ENCODE measurements at places on chromosomes 2 and 18. TPM values are rescaled to one million over a fixed set of nuclear protein-coding genes. Genes with fewer than 3 reads are reported as not detected.

LYG1 gene
- total RNA-seq: 1.0 TPM

DNA sequence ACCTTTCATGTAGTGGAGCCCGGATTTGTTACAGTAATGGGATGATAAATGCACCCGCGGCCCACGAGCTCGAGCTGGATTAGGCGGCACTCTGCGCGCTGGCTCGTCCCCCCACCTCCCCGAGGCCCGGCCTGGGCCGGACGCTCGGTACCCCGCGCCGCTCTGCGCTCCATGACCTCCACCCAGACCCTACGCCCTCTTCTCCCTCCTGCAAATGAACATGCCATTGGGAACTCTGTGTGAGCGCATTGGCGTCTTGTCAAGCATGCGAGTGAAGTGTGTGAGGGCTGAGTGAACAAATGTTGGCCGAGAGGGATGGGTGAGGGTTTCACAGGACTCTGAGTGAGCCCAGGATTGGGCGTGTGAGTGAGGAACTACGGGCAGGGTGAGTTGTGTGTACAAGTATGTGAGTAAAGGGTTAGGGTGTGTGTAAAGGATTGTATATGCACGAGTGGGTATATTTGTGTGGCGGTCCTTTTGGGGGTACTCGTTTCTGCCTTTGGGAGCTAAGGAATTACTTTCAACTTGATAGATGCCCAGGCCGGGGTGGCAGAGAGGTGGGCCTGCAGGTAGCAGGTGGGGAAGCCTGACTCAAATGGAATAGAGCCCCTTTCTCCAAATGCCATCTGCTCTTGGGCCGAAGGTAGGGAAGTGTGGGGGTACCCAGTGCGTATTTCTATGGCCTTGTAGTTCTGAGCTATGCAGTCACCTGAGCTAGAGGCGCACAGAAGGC, 2.9 kb upstream of the EN1 start:
- no peak for DNase-seq
- H3K4me1 ChIP-seq: peaks cover 3% of the 10 kb centered on the region

OR6B2 gene
- not detected for total RNA-seq

ASB18 gene
- total RNA-seq: not detected

DNA sequence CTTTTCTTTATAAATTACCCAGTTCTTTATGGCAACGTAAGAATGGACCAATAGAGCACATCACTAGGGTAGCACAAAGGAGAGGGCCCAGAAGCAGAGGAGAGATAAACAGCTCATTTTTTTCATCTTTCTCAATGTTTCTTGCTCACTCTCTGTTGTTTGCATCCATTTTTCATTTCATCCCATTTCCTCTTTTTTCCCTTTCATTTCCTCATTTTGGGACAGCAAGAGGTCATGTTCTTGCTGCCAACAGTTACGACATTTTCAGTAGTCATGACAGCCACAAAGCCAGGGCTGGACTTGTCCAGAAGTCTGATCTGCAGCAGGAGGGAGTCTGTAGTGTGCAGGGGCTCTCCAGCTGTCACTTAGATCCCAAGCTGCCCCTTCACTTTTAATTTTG, 52.7 kb upstream of the CYP1B1 start:
- H3K4me3 ChIP-seq: no peak overlapping the region
- H3K36me3 ChIP-seq: no peaks in the 10 kb centered on the region
- H3K27me3 ChIP-seq: no peaks in the 10 kb centered on the region
- H3K27ac ChIP-seq: no peak overlapping the region

GRCh38 chr18:28793901-28794300, 617.0 kb upstream of the CDH2 start:
- no peaks in the 10 kb centered on the region for H3K4me1 ChIP-seq
- no peak overlapping the region for H3K27ac ChIP-seq
- H3K4me3 ChIP-seq: no peak overlapping the region
- no peaks in the 10 kb centered on the region for H3K27me3 ChIP-seq
- no peaks in the 10 kb centered on the region for H3K36me3 ChIP-seq

DNA sequence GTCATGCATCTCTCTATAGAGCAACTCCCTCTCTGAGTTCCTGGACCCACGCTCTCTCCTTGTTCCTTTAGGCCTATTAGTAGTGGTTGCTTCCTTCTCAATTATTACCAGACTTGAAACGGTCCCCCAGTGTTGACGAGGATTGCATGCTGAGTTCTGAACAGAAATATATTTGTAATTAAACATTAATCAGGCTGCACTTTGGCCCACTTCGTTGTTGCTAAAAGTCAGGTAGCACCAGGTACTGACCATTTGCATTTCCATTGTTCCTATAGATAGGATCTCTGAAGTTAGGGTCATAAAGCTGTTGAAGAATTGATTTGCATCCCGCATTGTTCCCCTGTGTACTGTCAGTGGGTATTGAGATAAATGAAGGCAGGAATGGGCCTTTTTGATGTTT, 36.9 kb upstream of the TTR start:
- no peaks in the 10 kb centered on the region for H3K36me3 ChIP-seq
- H3K4me3 ChIP-seq: no peak overlapping the region
- no peaks in the 10 kb centered on the region for H3K4me1 ChIP-seq
- H3K27me3 ChIP-seq: no peaks in the 10 kb centered on the region
- no peak for DNase-seq

- H3K4me1 ChIP-seq: no peaks in the 10 kb centered on the region
- H3K27ac ChIP-seq: no peak overlapping the region
- no peak for DNase-seq
- no peak overlapping the region for H3K4me3 ChIP-seq
- H3K36me3 ChIP-seq: no peaks in the 10 kb centered on the region
Measured at GRCh38 chr2:66189553-66189952, 245.4 kb upstream of the MEIS1 start.

- H3K4me3 ChIP-seq: no peak overlapping the region
- no peaks in the 10 kb centered on the region for H3K36me3 ChIP-seq
- no peaks in the 10 kb centered on the region for H3K4me1 ChIP-seq
- H3K27me3 ChIP-seq: no peaks in the 10 kb centered on the region
- H3K27ac ChIP-seq: no peak overlapping the region
- no peak for DNase-seq
Measured at GRCh38 chr2:235116885-235117492, 165.2 kb downstream of the SH3BP4 start.

Data from CD8-positive, alpha-beta memory T cell (primary cell).